ENCODE measurements at places on chromosomes 7 and 10. TPM values are rescaled to one million over a fixed set of nuclear protein-coding genes. Genes with fewer than 3 reads are reported as not detected.

MBLAC1 gene
- total RNA-seq: 1.6 TPM

- peak; percentile 61 for DNase-seq
Measured at GRCh38 chr10:29496341-29497162, 138.2 kb downstream of the SVIL start.

- DNase-seq: peak; percentile 51
Measured at GRCh38 chr10:99920901-99921300, 88.8 kb downstream of the DNMBP start.

DNA sequence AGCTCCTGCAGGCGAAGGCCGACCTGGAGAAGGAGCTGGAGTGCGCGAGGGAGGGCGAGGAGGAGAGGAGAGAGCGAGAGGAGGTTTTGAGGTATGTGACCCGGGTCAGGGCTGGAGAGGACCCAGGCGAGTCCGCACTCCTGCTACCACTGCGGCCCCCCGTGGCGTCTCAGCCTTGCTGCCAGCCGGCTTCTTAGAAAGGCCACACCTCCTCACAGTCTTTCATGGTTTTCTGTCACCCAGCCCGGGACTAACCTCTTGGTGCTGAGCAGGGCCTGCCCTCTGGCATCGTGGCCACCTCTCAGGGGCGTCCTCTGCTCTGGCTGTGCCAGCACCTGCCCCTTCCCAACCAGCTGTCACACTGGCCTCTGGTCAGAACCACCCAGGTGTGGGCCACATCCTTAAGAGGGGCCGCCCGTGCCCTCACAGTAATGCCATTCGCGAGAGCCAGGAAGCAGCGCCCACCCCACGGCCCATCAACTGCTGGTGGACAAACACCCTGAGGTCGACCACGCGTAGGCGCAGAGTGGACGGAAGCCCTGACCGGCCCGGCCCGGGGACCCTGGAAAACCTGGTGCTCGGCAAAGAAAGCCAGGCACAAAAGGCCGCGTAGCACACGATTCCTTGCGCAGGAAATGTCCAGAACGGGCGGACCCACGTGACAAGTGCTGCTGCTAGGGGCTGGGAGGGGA lies 34.4 kb downstream of the IQCE start:
- no peak for DNase-seq

DNA sequence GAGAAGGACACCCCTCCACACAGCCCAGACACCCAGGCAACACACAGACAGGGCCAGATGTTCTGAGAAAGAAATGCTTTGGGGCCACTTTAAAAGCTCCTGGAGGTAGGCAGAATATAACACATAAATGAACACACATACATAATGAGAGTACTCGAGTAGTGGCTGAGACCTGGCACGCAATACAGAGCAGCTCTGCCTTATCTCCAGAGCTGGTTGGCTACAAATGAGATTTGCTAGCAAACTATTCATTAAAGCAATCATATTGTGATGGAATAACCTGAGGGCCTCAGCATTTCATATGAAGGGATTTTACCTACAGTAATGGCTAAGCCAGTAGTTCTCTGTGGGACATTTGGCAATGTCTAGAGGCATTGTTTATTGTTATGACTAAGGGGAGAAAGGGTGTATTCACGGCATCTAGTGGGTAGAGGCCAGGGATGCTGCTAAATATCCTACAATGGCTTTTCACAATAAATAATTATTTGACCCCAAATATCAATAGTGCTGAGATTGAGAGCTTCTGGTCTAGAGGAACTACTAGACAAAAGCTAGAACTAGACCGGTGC lies 5.5 kb upstream of the IMPDH1 start:
- DNase-seq: no peak

ACTL6B gene
- total RNA-seq: not detected

GRCh38 chr10:74079936-74080590 lies 70.6 kb downstream of the AP3M1 start:
- DNase-seq: peak; percentile 40

GRCh38 chr7:101783381-101784181 lies 33.8 kb upstream of the CUX1 start:
- DNase-seq: no peak

GRCh38 chr10:133465191-133465949 lies 11.6 kb downstream of the SCART1 start:
- no peak for DNase-seq

- DNase-seq: peak; percentile 59
Measured at GRCh38 chr7:92133737-92134270, 473 bp downstream of the CYP51A1 start.

GRID1 gene
- not detected for total RNA-seq

DNA sequence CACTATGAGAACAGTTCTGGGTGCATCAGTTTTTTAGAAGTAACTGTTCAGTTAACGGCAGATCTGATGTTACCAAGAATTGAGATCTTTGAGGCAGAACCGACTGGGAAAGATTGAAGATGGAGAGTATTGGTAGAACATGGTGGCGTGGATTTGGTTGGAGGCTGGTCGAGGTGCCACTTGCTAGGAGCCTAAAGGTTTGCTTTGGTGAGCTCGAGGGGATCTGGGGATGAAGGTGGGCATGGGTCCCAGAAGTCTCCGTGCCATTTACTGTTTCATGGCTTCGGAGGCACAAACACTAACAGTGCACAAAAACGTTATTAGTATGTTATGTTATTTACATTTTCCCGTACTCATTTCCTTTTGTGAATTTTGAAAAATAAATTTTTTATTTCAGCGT lies 81.4 kb downstream of the ADCY1 start:
- DNase-seq: no peak

DNA sequence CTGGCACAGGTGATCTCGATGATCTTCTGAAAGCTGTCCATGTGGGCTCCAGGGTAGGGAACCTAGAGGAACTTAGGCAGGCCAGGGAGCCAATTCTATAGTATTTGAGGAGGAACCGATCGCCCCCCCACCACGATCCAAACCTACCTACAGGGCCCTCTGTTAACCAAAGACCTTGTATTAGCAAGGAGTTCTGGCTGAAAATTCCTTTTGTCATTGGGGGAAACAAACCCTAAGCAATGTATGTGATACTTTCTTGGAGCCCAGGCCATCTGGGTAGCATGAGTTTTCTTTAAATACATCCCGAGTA lies 62.1 kb downstream of the CHN2 start:
- no peak for DNase-seq

NRAP gene
- not detected for total RNA-seq

GRCh38 chr10:132205650-132206376 lies 19.1 kb downstream of the DPYSL4 start:
- no peak for DNase-seq

GRCh38 chr7:116736927-116737715 lies 65.1 kb downstream of the MET start:
- no peak for DNase-seq

AKR1C3 gene
- 95.2 TPM for total RNA-seq

DNA sequence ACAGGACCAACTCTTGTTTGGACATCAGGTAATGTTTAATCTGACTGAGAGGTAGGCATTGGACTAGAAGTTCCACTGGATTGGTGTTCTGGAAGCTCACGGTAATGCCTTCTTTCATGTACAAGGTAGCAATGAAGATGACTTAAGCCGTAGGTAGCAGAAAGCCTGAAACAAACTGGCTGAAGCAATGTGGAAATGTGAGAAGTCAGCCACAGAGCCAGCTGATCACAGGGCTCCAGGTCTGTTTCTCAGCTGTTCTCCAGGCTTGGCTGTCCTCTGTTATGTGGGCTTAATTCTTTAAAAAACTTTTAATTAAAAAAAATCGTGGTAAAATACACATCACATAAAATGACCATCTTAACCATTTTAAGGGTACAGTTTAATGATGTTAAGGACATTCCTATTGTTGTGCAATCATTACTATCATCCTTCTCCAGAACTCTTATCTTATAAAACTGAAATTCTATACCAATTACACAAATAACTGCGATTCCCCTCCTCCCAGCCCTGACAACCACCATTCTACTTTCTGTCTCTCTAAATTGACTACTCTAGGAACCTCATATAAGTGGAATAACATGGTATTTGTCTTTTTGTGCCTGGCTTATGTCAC lies 101.4 kb upstream of the ZNF32 start:
- no peak for DNase-seq

GRCh38 chr7:159201722-159202330 lies 57.2 kb upstream of the VIPR2 start:
- no peak for DNase-seq

BEND7 gene
- 0.10 TPM for total RNA-seq
